Cerebellum (tissue), 4 donors: ENCODE measurements at places on chromosomes 4 and X. TPM values are rescaled to one million over a fixed set of nuclear protein-coding genes. Genes with fewer than 3 reads are reported as not detected.

DNA sequence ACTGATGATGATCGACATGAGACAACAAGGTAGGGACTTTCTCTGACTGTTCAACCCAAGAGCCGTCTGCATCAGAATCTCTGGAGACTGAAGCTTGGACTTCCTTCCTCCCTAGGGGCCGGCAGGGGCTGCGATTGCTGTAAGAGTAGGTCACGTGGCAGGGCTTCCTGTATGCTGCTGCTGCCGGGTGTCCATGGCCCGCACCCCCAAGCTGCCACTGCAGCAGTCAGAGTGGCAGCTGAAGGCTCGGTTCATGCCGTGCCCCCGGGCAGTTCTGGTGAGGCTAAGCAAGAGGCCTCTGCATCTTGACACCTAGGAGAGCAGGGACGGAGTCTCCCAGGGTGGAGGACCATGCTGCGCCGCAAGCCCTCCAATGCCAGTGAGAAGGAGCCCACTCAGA, at the start of gene SASH3:
Gene SASH3, plus strand, starts transcription at position 203 of the 400 bp plus-strand sequence. Its CDS starts 149 bp downstream, at position 352.
- no peak for DNase-seq

DNA sequence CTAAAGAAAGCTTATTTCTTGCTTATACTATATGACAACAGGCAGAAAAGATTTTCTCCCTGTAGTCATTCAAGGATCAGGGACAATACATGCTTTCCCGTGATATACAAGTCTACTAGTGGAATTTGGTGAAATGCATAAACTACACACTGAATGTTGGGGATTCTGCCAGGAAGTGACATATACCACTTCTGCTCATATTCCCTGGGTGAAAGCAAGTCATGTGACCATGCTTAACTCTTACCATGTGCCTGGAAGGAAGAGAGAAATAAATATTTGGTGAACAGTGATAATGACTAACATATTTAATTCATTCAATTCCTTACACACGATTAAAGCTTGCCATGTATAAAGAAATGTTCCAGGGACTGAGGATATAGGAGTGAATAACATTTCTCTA, 534.6 kb downstream of the PPARGC1A start:
- no peak for DNase-seq

GRCh38 chr4:6056976-6057766, 38.9 kb upstream of the C4orf50 start:
- no peak for DNase-seq

GRCh38 chrX:30971774-30972603, 82.9 kb upstream of the TAB3 start:
- peak; percentile 11 for DNase-seq

DNA sequence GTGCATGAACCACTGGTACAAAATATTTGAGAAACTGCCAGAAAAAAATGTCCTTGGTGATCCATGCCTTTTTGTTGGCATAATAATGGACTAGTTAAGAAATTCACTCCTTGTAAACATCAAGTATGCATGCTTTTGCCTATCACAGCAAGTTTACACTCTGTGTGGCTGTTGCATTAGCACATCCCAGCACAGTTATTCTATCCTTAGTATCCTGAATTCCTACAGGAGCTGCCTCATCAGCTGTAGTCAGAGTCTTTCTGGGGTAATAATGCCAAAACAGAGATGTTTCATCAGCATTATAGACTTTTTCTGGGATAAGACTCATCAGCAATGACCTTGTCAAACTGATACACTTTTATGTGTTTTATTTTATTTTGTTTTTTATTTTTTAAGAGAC, 82.8 kb downstream of the CHIC2 start:
- no peak for DNase-seq

Gene GIMD1
- not detected for total RNA-seq
